Glomerular endothelial cell (primary cell): ENCODE measurements at places on chromosomes 1 and 21. TPM values are rescaled to one million over a fixed set of nuclear protein-coding genes. Genes with fewer than 3 reads are reported as not detected.

DNA sequence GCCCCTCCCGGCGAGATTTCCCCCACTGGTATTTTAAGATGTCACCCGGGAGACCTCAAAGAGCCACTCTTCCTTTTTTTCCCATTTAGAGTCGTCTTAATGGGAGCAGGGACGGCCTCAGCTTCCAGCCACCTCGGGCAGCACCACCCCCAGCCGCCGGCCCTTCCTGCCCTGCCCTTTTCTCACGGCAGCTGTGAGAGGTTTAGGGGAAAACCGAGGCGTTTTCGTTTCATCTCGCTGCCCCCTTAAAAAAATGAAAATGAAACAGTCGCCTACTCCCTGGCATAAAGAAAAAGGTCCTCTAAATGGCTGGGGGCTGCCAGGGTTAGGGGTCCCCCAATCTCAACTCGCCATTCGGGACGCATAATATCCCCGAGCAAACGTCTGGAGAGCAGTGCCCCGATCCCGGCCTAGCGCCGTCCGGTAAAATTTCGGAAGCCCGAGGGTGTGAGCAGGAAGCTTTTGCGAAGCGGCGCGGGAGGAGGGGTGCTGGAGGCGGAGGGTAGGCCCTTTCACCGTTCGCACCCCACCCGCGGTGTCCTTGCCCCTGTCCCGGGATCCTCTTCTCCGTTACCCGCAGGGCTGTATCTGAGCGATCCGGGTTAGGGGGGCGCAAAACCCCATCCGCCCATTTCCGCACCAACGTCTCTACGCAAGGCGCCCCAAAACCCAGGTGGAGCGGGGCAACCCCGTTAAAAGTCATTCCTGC is 1.2 kb downstream of the RUNX3 start:
- DNase-seq = no peak

DNA sequence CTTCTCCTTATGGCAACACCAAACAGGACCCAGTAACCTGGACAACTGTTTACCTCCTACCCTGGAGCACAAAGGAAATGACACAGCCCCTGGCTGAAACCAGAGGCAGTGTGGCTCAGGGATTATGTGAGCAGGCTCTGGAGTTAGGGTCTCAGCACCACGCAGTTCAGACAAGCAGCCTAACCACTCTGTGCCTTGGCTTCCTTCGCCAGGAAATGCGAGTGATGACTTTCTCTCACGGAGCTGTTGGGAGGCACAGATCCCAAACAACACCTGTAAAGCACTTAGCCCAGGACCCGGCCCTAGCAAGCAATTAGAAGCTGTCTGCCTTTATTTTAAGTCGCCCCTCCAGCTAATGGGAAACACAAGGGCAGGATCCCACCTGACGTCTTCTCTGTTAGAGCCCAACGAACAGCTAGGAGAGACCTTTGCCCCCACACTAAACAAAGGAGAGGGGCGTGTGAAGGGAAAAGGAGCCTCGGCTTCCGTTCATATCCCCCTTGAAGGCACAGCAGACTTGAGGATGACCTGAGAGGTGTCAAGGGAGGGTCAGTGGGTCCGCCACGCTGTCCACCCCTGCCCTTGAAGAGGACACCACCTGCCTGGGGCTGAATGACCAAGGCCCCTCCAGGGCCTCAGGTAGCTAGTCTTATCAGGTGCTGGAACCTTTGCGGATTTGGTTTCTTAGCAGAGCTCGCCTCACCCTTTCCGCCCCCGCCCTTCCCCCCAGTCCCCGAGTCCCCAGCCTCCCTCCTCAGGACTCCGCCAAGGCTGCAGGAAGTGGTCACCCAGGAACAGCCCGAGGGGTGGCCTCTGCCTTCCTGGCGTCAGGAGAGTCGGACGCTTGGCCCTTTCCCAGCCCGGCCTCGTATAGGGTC is 860 bp downstream of the TMEM63A start:
- DNase-seq = no peak

- no peak for DNase-seq
Observed at GRCh38 chr1:153921803-153922075, 1.0 kb downstream of the GATAD2B start.

GRCh38 chr1:195462646-195463045 is 1145.6 kb downstream of the KCNT2 start:
- DNase-seq = no peak

- DNase-seq = no peak
Observed at GRCh38 chr1:115183721-115184259, 94.5 kb upstream of the TSPAN2 start.

DNA sequence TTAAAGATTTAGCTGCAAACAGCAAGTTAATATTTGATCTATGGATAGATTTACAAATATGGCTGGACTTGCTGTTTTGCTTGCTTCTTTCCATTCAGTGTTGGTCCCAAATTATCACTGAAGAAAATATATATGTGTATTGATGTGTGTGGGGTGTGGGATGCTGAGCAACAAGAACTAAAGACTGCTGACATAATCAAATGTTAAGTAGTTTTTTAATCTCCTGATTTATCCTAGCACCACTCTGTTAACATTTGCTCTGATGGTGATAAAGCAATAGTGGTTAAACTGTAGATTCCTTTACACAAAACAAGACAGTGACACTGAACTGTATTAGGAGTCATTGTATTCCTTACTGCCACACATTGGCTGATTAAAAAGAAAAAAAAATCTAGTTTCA is 1023.5 kb upstream of the B3GALT2 start:
- no peak for DNase-seq

DNA sequence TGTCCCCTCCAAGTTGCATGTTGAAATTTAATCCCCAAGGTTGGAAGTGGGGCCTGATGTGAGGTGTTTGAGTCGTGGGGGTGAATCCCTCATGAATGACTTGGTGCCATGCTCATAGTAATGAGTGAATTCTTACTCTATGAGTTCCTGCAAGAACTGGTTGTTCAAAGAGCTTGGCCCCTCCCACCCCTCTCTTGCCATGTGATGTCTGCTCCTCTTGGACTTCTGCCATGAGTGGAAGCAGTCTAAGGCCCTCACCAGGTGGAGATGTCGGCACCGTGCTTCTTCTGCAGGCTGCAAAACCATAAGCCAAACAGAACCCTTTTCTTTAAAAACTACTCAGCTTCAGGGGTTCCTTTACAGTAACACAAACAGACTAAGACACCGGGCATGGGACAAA is 14.3 kb downstream of the G0S2 start:
- DNase-seq = no peak

DNA sequence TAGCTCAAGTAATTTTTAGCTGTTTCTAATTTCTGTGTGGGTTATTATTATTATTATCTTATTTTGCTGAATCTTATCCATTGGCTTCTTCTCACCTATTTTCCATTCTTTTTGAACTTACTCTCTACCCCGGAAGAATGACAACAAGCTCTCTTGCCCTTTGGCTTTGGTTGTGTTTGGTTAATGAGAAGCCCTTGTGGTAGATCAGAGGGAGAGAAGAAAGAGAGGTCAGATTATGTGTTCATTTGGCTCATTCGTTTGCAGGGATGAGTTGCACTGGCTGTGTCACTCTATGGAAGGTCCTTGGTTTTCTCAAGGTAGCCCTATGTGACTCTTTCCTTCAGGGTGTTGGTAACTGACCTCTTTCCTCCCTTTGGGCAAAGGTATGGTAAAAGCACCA is 391.9 kb downstream of the LMO4 start:
- no peak for DNase-seq

- DNase-seq = no peak
Observed at GRCh38 chr1:46343351-46343695, 2.7 kb downstream of the NSUN4 start.

DNA sequence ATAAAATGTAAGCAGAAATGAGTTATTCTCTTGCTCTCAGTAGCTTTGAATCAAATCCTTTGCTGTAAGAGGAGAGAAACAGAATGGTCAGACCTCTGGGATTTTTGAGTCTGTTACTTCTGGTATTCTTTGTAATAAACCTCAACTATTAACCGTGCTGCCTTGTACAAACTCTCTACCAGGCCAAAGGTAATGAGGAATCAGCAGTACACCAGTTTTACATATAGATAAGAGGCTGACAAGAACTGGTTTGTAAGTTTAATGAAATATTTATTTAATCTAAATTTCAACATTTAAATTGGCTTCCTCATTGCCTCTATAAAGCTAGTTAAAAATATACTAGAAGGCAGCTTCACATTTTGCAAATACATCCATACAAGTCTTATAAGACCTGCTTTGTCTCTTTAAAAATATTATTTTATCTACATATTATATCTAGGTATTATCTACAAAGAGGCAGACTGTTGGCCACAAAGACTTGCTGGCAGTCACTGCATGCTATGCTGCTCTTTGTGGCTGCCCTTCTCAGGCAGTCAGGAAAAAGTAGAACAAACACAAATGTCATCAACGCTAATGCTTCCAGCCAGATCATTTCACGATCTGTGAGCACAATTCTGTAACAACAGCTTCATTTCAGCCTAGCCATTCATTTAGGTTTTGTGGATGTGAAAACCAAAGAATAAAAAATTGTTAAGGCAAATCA is 173.0 kb downstream of the GABPA start:
- DNase-seq = no peak

GRCh38 chr1:119978018-119978505 is 81.7 kb upstream of the ADAM30 start:
- no peak for DNase-seq

GRCh38 chr1:2557482-2558400 is 1.6 kb downstream of the TNFRSF14 start:
- no peak for DNase-seq

DNA sequence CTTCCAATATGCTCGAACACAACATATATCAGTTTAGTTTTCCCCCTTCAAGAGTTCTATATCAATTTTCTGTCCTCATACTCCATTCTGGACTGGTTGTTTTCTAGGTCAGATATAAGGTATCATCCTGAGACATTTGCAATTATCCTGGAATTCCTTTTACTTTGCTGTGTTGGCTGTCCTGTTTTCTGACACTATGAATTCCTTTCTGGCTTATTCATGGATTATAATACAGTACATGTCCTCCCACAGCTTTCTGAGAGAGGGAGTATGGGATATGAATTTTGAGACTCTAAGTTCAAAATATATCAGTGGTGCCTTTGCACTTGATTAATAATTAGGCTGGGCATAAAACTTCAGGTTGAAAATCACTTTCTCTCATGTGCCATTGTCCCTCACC is 11.9 kb downstream of the PHTF1 start:
- DNase-seq = no peak

DNA sequence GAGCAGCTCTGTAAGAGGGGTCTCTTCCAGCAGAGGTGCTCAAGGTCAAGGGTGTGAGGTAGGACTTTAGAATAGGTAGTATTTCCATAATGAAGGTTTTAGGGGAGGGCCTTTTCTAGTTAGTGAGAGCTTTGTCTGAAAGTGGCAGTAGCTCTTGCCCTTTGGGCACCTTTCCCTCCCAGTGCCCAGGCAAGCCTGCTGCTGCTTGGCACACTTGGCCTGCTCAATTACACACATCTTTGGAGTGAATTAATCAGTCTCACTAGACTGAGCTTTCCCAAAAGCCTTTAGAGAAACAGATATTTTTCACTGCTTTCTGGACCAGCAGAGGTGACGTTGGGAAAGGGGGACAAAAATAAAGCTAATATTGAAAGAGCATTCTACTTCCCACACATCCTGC is 48.0 kb downstream of the MAB21L3 start:
- DNase-seq = no peak

DNA sequence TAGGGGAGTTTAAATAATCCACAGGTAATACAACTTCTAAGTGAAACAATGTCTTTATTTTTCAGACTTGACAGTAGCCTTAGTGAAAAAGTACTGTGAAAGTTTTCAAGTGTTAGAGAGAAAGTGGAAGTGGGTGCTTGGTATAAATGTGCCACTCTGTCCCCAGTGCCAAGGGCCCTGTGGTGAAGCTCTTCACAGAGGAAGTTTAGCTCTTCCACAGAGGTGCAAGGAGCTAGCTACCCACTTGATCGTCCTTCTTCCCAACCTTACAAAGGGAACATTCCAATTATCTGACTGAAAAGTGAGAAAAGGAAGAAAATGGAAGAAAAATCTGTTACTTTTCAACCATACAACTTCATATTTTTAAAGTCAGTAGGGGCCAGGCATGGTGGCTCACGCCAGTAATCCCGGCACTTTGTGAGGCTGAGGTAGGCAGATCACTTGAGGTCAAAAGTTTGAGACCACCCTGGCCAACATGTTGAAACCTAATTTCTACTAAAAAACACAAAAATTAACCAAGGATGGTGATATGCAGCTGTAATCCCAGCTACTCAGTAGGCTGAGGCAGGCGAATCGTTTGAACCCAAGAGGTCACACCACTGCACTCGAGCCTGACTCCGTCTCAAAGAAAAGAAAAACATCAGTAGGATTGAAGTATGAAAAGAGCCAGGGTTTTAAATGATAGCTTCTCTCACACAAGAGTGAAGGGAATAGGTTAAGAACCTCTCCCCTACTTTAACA is 41.0 kb upstream of the PTPRC start:
- DNase-seq = no peak

DNA sequence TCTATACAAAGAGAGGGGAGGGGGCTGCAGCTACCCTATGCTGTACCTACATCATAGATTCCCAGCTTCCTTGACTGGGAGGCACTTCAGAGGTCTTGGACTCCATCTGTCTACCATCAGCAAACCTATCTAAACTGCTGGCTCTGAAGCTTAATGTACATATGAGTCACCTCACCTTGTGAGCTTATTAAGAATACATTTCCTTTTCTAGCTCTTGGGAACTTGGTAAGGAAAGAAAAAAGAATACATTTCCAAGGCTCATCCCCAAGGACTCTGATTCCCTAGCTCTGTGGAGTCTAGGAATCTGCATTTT is 50.0 kb upstream of the PRELP start:
- no peak for DNase-seq

- DNase-seq = no peak
Observed at GRCh38 chr1:41936107-41936506, 17.4 kb upstream of the HIVEP3 start.

DNA sequence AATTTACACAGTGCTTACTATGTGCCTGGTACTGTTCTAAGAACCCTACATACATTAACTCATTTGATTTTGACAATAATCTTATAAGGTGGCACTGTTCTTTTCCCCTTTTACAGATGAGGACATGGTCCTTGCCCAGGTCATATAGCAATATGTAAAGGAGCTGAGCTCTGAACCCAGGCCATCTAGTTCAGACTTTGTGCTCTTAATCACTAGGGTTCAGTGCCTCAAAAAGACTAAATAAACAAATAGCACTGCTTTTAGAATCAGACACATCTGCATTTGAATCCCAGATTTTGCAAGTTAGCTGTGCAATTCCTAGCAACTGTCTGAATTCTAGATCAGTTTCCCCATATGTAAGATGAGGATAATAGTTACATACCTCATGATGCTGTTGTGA is 8.7 kb upstream of the BCAR3 start:
- no peak for DNase-seq

- no peak for DNase-seq
Observed at GRCh38 chr1:196902344-196902743, 14.5 kb downstream of the CFHR4 start.

- DNase-seq = no peak
Observed at GRCh38 chr21:44751186-44751798, 39.9 kb upstream of the TSPEAR start.

- no peak for DNase-seq
Observed at GRCh38 chr1:231443363-231443762, 21.3 kb upstream of the EGLN1 start.

GRCh38 chr21:45504021-45504515 is 38.2 kb downstream of the SLC19A1 start:
- no peak for DNase-seq

REN gene
- 0.10 and 0.29 TPM in 2 replicates for total RNA-seq

RPAP2 gene
- total RNA-seq = 6.8 and 10.3 TPM in 2 replicates

CNR2 gene
- not detected in 2 replicates for total RNA-seq

RGSL1 gene
- not detected in 2 replicates for total RNA-seq

IFI16 gene
- 174 and 180 TPM in 2 replicates for total RNA-seq
